ENCODE measurements at places on chromosomes 5 and 9.

GRCh38 chr5:90581956-90582355 is 23.4 kb downstream of the ADGRV1 start:
- DNase-seq = no peak

DNA sequence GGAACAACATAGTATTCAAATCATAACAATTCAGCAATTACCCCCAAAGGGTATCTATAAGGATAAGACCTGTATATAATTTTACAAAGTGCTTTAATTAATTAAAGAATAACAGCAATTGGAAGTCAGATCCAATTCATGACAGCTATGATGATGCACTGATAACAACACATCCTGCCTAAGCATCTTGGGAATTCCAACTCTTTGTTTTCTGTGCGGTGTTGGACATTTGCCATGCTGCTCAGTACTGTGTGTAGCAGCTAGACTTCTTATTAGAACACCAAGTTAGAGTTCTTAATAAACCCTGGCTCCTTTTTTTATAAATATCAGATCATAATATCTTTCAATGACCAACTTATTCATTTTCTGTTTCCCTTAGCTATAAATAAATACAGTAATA is 209.0 kb downstream of the SEC61B start:
- DNase-seq = no peak

DNA sequence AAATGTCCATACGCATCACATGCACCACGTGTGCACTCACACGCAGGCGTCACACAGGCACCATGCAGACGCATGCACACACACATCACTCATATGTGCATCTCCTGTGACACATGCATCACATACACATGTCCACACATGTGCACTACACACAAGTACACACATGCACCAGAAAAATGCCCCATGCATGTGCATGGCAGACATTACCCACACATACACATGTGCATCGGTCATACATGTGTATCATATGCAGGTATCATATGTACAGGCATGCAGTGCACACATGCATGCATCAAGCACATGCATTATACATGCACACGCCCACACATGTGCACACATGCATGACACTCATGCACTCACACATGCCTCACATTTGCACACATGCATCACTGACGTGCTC is 26.1 kb downstream of the ADAMTS2 start:
- DNase-seq = no peak

DNA sequence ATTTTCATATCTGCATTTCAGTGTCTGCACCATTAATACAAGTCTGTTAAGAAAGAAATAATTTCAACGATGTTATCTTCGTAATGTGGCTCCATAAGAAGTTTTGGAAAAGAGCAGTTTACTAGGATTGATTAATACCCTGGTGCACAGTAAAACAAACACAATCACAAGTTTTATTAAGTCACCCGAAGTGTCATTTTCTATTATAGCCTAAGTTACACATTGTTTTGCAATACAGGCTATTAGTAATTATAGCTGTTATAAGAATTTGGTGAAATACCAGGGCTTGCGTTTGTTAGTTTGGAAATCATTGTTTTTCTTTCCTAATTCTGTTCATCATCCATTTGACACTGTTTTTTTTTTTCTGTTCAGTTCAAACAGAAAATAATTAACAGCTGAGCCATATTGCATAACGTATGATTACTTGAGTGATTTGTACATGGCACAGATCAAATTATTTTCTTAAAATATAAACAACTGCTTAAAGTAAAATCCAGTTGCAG is 30.6 kb downstream of the LVRN start:
- no peak for DNase-seq

DNA sequence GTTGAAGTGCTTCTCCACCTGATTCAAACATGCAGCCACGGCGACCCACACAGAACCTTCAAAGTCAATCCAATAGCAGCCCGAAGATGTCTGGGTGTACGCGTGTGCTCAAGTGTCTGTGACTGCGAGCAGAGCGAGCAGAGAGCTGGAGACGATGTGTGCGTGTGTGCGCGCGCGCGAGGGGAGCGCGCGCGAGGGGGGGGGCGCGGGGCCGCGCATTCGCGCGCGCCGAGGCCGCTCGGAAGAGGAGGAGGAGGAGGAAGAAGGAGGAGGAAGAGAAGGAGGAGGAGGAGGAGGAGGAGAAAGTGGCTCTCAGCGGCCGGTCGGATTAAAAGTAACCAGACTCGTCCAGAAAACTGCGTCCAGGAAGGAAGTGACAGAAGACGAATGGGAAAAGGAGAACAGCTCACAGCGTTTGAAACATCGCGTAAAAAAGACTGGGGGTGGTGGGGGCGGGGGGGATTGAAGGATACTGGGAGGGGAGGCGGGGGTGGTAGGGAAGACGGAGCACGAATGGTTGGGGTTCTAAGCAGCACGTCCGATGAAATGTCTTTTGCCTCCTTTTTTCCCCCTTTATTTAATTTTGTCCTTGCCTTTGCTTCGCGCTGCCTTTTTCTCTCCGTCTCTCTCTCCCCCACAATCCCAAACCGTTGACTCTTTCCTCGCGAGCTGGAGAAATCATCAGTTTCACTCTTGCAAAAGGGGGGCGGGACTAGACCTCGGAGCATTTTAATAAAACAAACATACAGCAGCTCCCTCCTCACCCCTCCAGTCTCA is at the start of gene MEF2C:
Gene MEF2C (minus strand): TSS at position 126 of the 777 bp plus-strand sequence. CDS start 59,396 bp downstream, outside the sequence.
- no peak for DNase-seq

GRCh38 chr9:35757226-35757891 is 3.3 kb upstream of the MSMP start:
- no peak for DNase-seq

GRCh38 chr5:56735849-56736641 is 79.3 kb upstream of the MAP3K1 start:
- no peak for DNase-seq

GRCh38 chr5:158054223-158055110 is 195.5 kb upstream of the CLINT1 start:
- no peak for DNase-seq

DNA sequence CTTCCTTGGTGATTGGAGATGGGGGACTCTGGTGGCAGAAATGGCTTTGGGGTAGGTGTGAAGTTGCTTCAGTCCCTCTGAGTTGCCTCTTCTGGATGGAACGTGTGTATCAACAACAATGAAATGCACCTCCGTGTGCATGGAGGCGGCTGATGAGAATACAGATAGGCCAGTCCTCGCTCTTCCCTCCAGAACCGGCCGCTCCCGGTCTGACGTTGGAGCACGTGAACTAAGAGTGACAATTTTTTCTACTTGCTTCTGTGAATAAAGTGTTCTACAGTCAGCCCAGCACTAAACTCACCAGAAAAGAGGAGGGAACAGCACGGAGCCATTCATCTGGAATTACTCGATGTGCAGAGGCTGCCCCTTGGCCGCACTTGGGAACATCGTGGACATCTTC is 90.7 kb downstream of the ANKRD33B start:
- DNase-seq = no peak

DNA sequence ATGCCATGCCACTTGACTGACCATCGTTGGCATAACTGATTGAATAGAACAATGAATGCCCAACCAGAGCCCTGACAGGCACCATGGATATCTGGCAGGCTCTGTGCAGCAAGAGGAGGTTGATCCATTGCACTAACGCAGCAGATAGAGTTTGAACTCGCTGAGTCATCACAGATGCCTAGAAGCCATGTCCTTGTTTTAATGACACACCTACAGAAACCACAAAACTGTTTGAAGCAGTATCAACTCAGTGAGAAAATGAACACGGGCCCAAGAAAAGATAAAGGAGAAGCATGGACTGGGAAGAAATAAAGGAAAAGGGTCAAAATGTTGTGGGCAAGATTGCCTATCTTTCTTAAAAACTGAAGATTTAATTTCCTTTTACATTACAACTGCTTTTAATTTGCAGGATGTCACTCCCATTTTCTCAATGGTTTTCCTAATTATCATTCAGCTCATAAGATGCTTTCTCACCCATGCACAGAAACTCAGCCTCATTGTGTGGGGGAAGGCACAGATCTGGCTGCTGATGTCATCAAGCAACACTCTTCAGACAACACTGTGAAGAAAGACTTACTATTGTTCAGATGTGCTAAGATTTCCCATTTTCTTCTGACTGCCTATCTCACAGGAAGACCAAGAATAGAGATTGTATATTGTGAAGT is 129.0 kb downstream of the PIK3R1 start:
- no peak for DNase-seq

GRCh38 chr5:44663991-44664710 is 144.6 kb upstream of the MRPS30 start:
- DNase-seq = no peak

DNA sequence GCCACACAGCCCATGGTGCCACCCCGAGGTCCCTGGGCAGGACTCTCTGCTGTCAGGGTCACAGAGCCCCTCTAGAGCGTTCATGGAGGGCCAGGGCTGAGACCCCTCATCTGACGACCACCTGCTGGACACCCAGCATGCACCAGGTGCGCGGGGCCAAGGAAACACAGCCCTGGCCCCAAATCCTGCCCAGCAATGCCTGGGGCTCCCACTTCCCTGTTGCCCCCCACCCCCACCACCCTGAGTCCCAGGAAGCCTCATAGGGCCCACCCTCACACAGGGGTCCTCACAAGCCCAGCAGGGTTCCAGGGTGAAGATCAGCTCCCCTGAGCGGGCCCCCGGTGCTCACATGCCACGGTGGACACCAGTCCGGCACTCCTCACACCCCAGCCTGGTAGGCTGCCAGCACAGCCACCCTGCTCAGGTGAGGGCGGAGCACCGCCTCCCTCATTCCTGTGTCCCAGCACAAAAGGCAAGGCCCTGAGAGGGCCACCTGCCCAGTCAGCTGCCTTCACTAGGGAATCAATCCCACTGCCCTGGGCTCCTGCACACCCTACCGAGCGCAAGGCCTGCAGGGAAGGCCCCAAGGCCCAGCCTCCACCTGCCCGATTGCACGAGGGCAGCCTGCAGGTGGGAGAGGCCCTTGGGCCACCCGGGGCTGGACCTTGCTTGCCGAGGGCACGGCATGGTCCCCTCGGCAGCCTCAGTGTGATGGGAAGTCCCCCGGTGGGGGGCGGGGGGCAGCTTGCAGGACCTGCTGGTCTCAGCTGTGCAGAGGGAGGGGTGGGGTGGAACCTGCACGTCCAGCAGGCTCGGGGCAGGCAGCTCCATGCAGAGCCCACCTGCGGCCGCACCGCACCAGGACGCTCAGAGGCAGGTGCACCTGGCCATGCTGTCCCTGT is 56.4 kb upstream of the UBAC1 start:
- no peak for DNase-seq

DNA sequence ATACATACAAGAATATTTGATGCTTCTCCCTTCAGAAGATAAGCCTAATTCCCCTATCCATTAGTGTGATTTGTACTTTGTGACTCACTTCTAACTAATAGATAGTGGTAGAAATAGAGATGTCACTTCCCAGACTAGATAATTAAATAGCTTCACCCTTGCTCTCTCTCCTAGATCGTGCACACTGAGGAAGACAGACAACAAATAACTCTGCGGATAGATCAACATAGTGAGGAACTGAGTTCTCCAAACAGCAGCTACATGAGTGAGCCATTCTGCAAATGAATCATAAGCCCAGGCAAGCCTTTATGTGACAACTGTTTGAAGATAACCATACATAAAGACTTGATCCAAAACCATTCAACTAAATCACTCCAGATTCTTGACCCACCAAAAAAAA is 1083.4 kb upstream of the C9orf72 start:
- no peak for DNase-seq

DNA sequence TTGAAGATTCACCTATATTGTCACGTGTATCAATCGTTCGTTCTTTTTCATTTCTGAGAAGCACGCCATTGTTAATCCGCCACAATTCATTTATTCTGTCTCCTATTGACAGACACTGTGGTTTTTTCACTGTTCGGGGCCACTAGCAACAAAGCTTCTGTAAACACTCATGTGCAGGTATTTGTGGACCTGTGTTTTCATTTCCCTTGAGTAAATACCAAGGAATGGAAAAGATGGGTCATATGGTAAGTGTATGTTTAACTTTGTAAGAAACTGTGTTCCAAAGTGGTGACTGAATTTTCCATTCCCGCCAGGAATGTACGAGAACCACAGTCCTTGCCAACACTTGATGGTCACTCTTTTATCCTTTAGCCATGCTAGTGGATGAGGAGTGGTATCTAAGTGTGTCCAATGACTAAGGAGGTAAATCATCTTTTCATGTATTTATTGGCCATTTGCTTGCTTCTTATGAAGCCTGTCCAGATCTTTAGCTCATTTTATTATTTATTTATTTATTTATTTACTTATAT is 10.7 kb downstream of the ABO start:
- DNase-seq = no peak

GRCh38 chr9:134134949-134135342 is 936 bp upstream of the WDR5 start:
- DNase-seq = no peak

DNA sequence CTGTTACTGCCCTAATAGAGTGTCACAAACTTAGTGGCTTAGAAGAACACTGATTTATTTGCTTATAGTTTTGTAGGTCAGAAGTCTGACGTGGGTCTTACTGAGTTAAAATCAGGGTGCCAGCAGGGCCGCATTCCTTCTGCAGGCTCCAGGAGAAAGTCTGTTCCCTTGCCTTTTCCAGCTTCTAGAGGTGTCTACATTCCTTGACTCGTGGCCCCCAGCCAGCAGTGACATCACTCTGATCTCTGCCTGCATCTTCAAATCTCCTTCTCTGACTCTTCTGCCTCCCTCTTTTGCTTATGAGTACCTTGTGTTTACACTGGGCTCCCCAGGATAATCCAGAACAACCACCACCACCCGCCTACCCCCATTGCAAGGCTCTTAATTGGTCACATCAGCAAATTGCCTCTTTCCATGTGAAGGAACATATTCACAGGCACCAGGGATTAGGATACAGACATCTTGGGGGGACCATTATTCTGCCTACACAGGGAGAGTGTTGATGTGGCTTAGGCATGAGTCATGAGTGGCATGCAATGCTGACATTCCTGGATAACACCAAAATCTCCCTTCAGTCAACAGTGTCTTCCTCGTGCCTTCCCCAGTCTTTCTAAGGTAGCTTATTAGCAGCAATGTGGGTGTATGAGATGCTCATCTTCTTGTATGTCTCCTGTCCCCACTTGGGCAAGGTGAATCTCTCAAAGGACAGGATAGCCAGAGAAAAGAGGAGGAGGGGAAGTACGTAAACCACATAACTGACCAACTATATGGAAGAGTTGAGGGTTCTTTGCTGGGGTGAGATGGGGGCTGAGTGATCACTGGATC is 24.4 kb downstream of the CYFIP2 start:
- no peak for DNase-seq

DNA sequence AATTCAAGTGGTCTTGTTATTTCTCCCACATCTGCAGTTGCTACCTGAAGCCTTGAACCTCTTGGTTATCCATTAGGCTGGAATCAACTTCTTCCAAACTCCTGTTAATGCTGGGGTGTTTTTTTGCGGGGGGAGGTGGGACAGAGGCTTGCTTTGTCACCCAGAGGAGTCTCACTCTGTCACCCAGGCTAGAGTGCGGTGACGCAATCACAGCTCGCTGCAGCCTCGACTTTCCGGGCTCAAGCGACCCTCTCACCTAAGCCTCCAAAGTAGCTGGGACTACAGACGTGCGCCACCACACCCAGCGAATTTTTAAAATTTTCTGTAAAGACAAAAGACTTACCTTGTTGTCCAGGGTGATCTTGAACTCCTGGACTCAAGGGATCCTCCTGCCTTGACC is 4.4 kb downstream of the SCGB3A1 start:
- no peak for DNase-seq
